ENCODE measurements at places on chromosomes 16 and 17. TPM values are rescaled to one million over a fixed set of nuclear protein-coding genes. Genes with fewer than 3 reads are reported as not detected.

C16orf96 gene
- 0.07 TPM for polyA plus RNA-seq

ANKRD40CL gene
- not detected for polyA plus RNA-seq

TMC8 gene
- 103 TPM for polyA plus RNA-seq

ETV4 gene
- 0.53 TPM for polyA plus RNA-seq

MEIOC gene
- 0.04 TPM for polyA plus RNA-seq

- no peak for DNase-seq
Observed at GRCh38 chr16:2078096-2078495, 30.3 kb downstream of the TSC2 start.

GRCh38 chr16:4506450-4506849, 30.3 kb downstream of the HMOX2 start:
- no peak for DNase-seq

GRCh38 chr17:18172531-18173278, 10.9 kb upstream of the ALKBH5 start:
- no peak for DNase-seq

- DNase-seq = no peak
Observed at GRCh38 chr16:937723-938122, 33.1 kb downstream of the LMF1 start.
